Stimulated activated CD4-positive, alpha-beta T cell treated with anti-CD3 and anti-CD28 coated beads, Interleukin-4, amount 100 ng/mL, for 1 hour (primary cell): ENCODE measurements at places on chromosomes 1 and 21.

DNA sequence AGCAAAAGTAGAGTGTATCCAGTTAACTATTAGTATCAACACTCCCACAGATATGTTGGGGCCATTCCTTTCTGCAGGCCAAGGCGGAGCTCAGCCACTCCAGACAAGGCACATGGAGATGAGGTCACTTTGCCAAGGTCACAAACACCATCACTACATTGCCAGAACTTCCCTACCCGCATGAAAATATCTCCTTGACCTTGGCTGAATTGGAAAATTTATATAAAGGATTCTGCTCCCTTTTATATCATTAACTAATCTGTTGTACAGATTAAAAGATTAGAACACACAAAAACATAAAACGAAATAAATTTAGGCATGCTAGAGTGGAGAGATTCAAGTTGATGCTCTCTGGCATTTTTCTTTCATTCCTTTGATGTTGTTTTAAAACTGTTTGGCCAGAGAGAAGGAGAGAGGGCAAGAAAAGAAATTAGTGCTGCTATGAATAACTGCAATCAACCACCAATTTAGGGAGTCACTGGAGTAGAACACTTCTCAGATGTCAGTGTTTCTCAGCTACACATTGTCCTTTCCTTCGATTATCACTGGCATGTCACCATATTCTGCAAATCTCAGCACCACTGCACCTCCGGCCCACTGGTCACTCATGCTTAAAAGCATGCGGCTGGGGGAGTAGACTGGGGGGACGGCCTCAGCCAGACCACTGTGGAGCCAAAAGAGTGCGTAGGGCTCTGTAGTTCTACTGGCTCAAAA lies 78.7 kb upstream of the ATP1B1 start:
- DNase-seq, result no peak

DNA sequence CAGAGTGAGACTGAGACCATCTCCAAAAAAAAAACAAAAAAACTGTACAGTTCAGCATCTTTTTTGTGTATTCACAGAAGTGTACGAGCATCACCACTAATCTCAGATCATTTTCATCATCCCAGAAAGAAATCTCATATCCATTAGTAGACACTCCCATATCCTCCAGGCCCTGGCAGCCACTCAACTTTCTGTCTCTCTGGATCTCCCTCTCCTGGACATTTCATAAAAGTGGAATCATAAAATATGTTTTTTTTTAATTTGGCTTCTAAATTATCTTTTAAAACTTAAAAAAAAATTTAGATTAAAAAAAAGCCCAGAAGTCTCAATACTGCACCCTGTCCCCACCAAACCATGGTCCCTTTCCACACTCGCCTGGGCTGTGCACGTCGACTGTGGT lies 22.1 kb downstream of the RIPPLY3 start:
- DNase-seq, result no peak

- DNase-seq, result no peak
Measured at GRCh38 chr1:185520188-185520920, 203.3 kb upstream of the IVNS1ABP start.

- no peak for DNase-seq
Measured at GRCh38 chr1:101071470-101071891, 45.9 kb upstream of the DPH5 start.

DNA sequence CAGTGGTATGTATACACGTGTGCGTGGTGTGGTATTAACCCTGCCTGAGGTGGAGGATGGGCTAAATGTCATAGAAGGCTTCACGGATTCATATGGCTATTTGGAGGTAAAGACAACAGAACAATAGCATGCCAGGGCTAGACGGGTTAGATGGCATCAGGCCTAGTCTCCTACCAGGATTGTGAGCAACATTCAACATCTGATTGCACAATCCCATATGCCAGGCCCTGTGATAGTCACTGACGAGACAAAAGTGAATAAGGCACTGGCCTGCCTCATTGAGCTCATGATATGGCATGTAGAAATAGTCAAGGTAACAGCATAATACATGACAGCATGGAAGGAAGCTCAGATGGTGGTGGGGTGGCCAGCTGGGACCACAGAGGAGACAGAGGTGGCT lies 167.1 kb upstream of the BEND5 start:
- no peak for DNase-seq

DNA sequence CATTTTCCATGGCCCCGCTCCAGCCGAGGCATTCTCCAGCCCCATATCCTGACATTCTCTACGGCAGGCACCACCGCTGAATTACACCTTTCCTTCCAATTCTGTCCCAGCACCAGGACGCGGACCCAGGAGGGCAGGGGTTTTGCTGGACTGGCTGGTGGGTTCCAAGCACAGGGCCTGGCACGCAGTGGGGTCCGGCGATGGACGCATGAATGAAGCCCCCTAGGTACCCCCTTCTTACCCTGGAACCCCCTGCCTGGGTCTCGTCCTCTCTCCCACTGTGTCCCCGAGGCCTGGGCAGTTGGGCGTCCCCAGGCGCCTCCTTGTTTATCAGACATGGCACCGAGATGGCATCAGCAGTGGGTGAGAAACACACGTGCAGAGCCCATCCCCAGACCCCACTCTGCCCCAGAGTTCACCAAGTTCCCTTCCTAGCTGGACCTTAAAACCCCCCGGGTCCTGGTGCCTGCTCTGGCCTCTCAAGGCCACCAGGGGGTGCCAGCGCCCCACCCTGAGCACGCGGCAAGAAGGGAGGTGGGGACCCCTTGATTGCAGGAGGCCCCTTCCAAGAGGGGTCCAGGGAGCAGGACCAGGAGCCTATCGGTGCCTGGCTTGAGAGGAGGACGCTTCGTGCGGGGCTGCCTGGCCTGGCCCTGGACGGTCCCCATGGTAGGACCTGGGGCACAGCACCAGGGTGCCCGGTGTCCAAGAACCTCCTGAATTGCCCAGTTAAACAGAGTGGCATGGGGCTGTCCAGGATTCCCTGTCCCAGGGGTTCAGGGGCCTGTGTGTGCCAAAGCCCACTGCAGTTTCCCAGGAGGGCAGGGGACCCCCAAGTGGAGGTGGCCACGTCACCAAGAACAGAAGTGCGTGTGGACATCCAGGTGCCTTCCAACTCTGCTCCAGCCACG lies 46.1 kb downstream of the MEGF6 start:
- peak; percentile 25 for DNase-seq

GRCh38 chr1:154425172-154425571 lies 20.0 kb downstream of the IL6R start:
- DNase-seq, result no peak
